Renal pelvis (tissue), 12 donors: ENCODE measurements at places on chromosomes 16 and 17. TPM values are rescaled to one million over a fixed set of nuclear protein-coding genes. Genes with fewer than 3 reads are reported as not detected.

Gene ACSM5
- 5.2 TPM for polyA plus RNA-seq

Gene CACNG5
- 3.7 TPM for polyA plus RNA-seq

Gene HAS3
- polyA plus RNA-seq = 4.6 TPM

Gene RTN4RL1
- 1.7 TPM for polyA plus RNA-seq

GRCh38 chr16:71357681-71358080 lies 842 bp upstream of the CALB2 start:
- DNase-seq = no peak

GRCh38 chr16:66523861-66524354 lies 26.0 kb downstream of the TK2 start:
- no peak for DNase-seq

DNA sequence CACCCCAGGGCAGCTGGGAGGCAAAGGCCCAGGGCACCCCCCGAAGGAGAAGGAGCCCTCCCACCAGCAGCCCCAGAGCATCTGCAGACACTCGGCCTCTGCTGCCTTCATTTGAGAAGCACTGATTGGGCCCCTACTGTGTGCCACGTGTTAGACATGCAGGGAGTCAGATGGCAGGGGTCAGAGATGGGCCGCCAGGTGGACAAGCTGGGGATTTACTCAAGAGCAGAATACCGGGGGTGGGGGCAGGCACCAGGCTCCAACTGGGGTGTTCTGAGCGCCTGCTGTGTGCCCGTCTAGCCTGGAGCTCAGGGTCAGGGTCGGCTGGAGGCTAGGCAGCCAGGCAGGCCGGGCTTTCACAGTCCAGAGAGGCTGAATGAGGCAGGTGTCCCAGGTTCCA lies 18.7 kb downstream of the TPSG1 start:
- DNase-seq = no peak

GRCh38 chr17:5405400-5405799 lies 14.1 kb downstream of the NUP88 start:
- DNase-seq = no peak

DNA sequence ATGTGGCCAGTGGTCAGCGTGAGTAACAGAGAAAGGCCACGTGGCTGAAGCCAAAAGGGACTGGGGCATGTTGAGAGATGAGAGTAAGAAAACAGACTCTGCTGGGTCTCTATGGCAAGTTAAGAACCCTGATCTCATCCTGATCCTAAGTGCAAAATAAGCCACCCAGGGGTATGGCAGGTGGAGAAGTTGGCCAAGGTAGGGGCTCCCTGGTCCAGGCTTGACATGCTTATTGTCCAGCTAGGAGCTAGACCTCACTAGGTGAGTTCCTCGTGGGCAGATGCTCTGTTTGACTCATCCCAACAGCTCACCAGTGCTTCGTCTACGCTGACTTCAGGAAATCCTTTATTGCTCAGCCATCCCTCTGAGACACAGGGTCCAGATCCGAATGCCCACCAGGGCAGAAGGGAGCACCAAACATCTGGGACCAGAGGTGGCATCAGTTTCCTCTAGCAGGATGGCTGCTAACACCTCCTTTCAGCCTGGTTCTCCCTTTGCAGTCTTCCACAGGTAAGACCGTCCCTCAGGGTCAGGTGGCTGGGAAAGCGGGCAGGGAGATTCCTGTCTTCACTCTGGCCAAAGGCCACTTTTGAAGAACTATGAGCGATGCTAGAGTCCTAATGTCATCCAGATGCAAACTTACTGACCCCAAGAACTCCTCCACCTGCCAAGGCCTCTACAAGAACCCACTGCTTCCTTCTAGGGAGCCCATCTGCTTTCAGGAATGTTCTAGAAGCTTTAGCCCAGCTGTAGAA lies 99.5 kb downstream of the CDYL2 start:
- DNase-seq = no peak
